Activated naive CD4-positive, alpha-beta T cell treated with anti-CD3 and anti-CD28 coated beads for 36 hours (primary cell): ENCODE measurements at places on chromosomes 6 and 20.

DNA sequence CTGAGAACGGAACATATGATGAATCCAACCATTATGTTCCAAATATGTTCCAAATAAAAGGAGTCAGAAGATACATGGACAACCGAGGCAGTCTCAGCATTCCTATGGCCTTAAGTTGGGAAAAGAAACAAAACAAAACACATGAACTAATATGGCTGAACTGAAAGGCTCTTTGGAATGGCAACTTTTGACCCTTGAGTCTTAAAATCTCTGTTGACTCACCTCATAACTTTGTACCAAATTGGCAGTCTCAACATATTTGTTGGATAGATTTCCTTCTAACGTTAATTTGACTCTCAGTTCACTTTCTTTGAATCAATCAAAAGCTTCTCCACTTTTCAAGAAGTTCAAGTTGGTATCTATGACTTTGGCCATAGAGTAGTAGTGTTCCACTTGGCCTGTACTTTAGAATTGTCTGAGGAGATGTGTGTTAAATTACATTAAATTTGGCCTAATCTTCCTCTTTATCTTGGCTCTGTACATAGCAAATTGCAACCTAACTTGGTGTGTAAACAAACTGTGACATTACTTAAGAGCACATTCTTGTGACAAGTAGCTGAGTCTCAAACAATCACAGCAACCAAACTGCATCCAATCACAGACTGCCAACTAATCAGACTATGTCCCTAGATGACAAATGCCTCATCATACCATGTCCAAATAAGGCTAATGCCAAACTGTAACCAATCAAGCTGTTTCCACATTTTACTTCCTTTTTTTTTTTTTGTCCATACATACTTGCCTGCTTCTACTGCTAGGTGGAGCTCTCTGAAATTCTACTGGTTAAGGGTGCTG lies 208.8 kb downstream of the BMP2 start:
- no peak overlapping the region for H3K4me3 ChIP-seq
- no peak overlapping the region for H3K27ac ChIP-seq
- no peaks in the 10 kb centered on the region for H3K27me3 ChIP-seq
- no peak for DNase-seq

- peaks cover 2% of the 10 kb centered on the region for H3K36me3 ChIP-seq
- peak overlapping the region; percentile 74 for H3K4me3 ChIP-seq
Observed at GRCh38 chr6:142906945-142907470, 38.0 kb downstream of the HIVEP2 start.

GRCh38 chr6:142737368-142738034 lies 207.5 kb downstream of the HIVEP2 start:
- no peak overlapping the region for H3K4me3 ChIP-seq
- H3K27me3 ChIP-seq: no peaks in the 10 kb centered on the region
- no peak for DNase-seq

DNA sequence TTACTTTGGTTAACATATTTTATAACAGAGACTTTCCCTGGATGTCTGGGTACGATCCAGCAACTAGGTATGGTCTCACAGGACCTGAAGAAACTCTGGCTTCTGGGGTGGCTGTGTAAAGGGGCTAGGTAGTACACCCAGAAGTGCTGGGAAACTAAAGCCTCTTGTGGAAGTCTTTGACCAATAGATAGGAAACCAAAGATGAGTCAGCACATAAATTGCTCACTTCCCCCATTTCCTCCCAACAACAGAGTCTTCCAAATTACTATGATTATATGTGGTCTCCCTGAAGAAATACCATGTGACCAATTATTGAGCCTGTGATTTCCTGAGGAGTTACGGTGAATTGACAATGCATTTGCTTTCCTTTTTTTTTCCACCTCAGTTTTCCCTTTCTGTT lies 26.8 kb upstream of the TBX18 start:
- H3K4me3 ChIP-seq: no peak overlapping the region
- no peak overlapping the region for H3K27ac ChIP-seq
- H3K27me3 ChIP-seq: no peaks in the 10 kb centered on the region

- H3K36me3 ChIP-seq: no peaks in the 10 kb centered on the region
- DNase-seq: no peak
- no peaks in the 10 kb centered on the region for H3K27me3 ChIP-seq
- no peak overlapping the region for H3K4me3 ChIP-seq
Observed at GRCh38 chr6:170434821-170435155, 118.3 kb downstream of the PSMB1 start.

DNA sequence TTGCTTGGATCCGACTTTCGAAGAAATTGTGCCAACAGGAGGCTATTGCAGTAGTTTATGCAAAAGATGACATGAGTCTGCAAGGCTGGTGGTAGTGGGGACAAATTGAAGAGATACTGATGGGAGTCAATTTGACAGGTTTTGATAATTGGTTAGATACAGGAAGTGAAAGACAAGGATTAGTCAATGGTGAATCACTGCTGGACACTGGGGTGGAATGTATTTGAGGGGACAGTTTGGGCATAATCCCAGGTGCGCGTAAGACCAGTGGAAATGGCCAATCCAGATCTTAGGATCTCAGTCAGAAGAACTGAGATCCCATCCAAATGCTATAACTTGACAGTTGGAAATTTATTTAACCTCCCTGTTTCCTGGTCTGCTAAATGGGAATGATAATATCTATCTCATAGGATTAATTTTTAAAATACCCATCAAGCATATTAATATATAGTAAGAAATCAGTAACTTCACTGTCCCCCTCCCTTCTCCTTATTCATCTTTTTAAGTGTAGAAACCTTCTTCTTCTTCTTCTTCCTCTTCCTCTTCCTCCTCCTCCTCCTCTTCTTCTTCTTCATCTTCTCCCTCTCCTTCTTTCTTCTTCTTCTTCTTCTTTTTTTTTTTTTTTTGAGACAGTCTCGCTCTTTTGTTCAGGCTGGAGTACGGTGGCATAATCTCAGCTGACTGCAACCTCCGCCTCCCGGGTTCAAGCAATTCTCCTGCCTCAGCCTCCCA lies 30.9 kb upstream of the ERVFRD-1 start:
- H3K4me3 ChIP-seq: no peak overlapping the region
- no peaks in the 10 kb centered on the region for H3K36me3 ChIP-seq
- peaks cover 17% of the 10 kb centered on the region for H3K4me1 ChIP-seq

- H3K36me3 ChIP-seq: no peaks in the 10 kb centered on the region
- H3K4me1 ChIP-seq: no peaks in the 10 kb centered on the region
- H3K27me3 ChIP-seq: peaks cover 12% of the 10 kb centered on the region
- no peak overlapping the region for H3K27ac ChIP-seq
Observed at GRCh38 chr20:21033817-21034216, 72.3 kb downstream of the LINC00237 start.
